ENCODE measurements at places on chromosomes 12 and 14.
A peak's percentile ranks its signal among the peaks of the same experiment; 100 is the strongest.

DNA sequence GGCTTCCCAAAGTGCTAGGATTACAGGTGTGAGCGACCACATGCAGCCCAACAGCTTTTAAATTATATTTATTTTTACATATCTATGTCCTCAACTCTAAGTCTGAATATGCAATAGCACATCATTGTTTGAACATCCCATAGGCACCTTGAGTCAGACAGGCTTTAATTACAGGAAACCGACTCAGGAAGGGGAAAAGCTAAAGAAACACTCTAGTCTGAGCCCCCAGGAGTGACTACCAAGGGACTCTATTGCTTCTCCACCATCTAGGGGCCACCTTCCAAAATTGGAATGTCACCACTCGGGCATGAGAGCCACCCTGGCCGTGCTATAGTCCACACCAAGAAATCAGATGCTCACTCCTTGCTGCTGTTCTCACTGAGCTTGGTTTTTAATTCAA lies 14.0 kb upstream of the MFAP5 start:
- no peak for DNase-seq

GRCh38 chr14:68789821-68790643 lies 2.8 kb downstream of the ZFP36L1 start:
- DNase-seq, result no peak

- no peak for DNase-seq
These were observed 115.4 kb upstream of the BTG1 start for GRCh38 chr12:92261071-92261470.

DNA sequence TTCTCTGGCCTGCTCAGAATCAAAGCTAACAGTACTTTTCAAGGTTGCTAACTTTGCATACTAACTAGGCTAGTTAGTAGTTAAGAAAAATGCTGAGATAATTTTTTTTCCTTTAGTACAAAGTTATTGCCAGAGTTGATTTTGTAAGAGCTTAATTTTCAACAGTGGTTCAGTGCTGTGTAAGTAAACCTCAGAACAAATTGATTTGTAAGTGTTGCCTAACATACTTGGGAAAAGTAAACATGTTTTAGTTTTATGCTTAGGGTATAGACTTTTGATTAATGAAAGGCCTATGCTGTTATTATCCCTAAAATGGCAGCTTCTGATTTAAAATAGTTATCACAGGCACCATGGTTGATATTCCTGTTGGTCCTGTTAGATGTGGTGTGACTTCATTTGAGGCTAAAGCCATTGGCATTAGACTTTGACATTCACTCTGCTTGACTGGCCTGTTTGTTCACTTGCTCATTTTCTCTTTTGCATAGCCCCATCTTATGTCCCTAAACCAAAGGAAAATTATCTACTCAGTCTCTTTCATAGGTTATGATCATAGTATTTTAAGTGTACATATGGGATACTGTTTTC lies 5.2 kb downstream of the CMAS start:
- no peak for DNase-seq

- peak; percentile 33 for DNase-seq
These were observed 73.9 kb downstream of the HSD17B6 start for GRCh38 chr12:56836800-56837663.

- DNase-seq, result no peak
These were observed 44.0 kb upstream of the OAS1 start for GRCh38 chr12:112862636-112863290.

- no peak for DNase-seq
These were observed 132.7 kb downstream of the SLC41A2 start for GRCh38 chr12:104825408-104825807.

GRCh38 chr12:111033281-111034082 lies 113.1 kb upstream of the MYL2 start:
- no peak for DNase-seq

DNA sequence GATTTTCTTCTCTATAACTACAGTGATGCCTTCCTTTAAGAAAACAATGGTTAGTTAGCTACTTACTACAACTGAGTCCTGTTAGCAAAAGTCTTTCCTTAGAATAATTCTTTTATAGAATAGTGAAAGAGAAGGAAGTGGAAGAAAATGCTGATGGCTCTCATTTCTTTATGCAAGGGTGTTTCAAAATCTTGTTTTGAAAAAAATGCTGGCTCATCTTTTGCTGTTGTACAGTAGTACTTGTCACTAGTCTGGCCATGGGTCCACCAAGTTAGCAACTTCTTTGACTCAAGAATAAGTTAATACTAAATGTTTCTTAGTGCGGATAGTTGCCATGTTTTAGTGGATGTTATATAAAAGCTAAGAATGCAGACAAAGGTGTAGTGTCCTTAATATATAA lies 225.4 kb downstream of the PTPRO start:
- DNase-seq, result no peak

DNA sequence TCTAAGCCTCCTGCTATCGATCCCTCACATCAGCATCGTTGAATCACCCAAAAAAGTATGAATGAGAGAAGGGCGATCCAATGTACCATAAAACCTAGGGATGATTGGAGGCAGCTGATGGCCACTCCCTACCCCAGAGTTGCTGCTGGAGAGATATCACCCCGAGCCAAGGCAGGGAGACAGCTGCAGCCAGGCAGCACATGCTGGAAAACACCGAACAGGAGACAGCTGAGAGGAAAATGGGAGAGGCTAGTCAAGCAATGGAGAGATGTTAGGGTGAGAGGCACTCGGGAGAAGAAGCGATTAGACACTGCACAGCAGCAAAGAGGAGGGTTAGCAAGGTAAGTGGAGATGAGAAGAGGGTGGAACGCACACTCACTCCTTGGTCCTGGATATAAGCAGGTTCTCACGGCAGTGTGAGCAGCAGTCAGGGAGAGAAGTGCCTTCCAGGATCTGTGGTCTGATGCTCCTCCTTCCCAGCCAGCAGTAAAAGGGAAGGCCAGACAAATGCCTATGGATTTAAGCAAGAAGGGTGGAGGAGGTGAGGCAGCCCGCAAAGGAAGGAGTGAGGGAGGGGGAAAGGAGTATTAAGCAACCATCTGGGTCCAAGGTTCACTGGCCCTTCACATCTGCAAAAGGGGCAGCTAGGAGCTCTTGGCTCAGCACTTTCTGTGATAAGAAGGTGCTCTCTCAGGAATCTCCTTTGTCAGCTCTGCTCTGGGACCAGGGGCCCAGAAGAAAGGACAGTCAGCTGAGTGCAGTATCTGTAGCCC lies at the start of gene SLC7A7:
Gene SLC7A7 (minus strand): TSS at position 495 of the 773 bp plus-strand sequence. CDS start 2,037 bp downstream, outside the sequence.
- DNase-seq, result no peak

GRCh38 chr12:26271889-26272492 lies 76.6 kb downstream of the SSPN start:
- DNase-seq, result peak; percentile 8

- peak; percentile 20 for DNase-seq
These were observed 12.2 kb downstream of the PTPN11 start for GRCh38 chr12:112430929-112431328.

GRCh38 chr12:50753232-50753769 lies 10.6 kb upstream of the ATF1 start:
- DNase-seq, result no peak

GRCh38 chr14:100285021-100285912 lies 21.0 kb downstream of the SLC25A29 start:
- peak; percentile 74 for DNase-seq

DNA sequence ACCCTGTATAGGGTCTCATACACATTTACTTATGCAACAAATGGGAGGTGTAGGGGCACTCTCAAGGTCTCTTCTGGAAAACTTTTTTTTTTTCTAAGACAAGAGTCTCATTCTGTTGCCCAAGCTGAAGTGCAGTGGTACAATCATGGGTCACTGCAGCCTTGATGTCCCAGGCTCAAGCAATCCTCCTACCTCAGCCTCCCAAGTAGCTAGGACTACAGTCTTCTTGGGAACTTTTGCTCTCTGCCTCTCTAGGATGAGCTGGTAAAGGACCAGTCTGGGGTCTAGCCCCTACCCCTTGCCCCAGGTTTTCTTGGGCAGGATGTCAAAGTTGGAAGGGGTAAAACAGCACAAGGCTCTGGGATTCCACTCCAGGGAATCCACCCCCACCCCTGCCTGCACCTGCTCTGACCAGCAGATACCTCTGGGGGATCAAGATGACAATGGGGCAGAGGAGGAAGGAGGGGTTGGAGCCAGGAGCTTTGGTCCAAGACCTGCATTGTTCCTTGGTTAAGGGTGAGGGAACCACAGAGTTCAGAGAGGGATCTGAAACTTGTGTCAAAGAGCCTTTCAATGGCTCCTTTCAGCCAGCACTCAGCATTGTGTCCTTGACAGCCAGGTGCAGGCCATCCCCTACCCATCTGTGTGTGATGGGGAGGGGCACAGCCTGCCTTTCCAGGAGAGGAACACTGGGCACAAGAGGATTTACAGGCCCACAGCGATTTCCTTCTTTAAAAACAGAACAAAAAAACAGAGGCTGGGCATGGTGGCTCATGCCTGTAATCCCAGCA lies 12.2 kb downstream of the CTDSP2 start:
- DNase-seq, result no peak

- no peak for DNase-seq
These were observed 76.1 kb downstream of the TTC7B start for GRCh38 chr14:90740081-90740480.

GRCh38 chr14:75570797-75571196 lies 7.6 kb upstream of the FLVCR2 start:
- DNase-seq, result no peak

DNA sequence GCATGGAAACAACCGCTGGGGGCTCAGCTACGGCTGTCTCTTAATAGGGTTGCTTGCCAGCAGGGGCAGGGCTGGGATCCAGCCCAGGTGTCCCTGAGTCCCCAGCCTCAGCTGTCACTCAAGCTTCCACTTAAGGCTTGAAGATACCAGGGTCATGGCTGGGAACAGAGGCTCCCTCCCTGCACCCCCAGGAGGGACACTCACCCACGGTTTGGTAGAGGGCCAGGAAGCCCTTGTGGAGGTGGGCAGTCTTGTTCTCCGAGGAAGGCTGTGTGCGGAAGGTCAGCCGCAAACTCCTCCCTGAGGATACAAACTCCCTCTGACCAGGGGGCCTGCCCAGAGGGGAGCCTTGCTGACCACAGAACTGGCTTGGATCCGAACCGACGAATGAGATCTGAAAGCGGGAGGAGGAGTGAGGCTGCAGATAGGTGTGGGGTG lies 7.3 kb downstream of the C1RL start:
- DNase-seq, result no peak

DNA sequence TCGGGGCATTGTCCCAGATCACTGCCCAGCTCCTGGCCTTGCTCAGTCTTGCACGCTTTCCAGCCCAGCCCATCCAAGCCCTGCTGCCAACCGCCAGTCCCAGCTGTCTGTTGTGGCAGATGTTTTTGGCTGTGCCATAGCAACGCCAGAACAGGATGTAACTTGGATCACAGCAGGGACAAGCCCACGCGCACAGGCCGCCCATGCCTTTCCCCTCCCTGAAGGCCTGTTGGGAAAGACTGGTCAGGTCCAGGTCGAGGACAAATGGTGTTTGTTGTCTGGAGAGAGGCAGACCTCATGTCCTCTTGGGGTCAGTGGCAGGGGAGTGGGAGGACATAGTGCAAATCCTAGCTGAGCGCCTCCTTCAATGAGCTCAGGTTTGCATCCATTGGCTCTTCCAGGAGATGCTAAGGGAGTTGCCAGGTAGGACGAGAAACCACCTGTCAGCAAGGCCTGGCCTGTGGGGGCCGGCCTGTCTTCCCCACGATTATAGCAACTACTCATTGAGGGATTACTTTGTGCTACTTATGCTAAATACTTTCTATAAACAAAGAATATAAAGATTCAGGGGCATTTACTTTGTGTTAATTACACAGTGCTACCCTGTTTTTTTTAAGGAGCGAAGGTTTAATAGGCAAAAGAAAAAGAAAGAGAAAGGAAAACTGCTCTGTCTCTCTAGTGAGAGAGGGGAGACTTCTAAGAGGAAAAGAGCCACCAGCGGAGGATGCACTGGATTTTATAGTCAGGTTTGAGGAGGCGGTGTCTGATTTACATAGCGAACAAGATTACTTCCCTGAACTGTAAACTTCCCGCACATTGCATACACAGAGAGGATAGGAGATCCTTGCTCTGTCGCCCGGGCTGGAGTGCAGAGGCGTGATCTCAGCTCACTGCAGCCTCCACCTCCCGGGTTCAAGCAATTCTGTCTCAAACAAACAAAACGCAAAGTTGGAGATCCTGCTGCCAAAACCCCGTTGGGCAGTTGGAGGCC lies 42.8 kb upstream of the CORO1C start:
- no peak for DNase-seq

GRCh38 chr14:75702616-75703261 lies 41.7 kb downstream of the TTLL5 start:
- DNase-seq, result no peak

GRCh38 chr12:54294152-54294952 lies 6.5 kb downstream of the NFE2 start:
- peak; percentile 61 for DNase-seq

DNA sequence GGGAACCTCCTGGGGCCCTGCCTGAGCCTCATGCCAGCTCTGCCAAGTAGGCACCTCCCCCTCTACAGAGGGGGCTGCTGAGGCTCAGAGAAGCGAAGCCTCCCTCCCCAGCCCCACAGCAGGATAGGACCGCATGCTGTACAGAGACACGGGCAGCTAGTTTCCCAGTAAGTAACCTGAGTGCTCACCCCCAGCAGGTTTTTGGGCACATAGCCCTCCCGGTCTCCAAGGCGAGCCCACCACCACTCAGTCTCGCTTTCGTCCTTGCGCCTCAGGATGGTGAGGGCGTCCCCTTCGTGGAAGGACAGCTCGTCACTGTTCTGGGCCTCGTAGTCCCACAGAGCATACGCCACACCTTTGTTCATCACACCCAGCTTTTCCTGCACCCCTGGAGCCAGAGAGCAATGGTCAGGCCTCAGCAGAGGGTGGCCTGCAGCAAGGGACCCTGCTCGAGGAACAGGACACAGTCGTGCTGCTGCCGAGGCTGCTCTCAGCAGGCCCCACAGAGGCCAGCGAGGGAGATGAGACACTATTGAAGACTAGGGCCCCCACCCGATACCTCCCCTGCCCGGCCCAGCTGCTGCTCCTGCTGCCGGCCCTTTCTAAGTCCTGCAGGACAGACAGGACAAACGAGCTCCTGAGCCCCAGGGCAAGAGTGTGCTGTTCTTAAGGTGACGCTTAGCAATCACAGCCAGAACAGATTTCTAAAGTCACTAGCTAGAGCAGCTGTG lies 20.4 kb downstream of the ZFYVE21 start:
- DNase-seq, result no peak

GRCh38 chr12:104695453-104696148 lies 238.9 kb downstream of the CHST11 start:
- DNase-seq, result peak; percentile 81

DNA sequence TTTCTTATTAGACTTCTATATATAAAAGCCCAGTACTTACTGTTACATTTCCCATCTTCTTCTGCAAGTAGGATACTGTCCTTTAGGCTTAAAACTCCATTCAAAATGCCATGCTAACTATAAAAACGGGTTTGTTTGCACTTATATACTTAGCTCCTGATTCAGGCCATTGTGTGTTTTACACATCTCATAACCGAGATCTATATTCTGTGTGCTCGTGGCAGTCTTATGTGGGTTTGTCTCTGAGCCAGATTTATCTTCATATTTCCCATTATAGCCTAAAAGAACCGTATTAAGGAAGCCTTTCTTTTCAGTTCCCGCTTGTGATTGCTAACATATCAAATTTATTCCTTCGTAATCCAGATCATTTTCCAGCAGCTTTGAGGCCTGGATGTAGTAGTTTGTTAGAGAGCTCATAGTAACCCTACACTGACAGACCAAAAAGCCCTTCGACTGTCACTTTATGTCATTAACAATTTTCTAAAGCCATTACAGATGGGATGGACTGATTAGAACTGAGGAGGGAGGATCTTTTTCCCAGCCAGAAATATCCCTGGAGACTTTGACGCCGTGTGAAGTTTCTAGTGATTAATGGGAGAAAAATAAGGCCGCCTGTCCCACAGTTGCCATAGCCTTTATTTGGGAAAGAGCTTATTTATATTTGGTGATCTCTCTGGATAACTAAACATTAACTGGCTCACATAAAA lies 508.5 kb downstream of the FOXG1 start:
- DNase-seq, result no peak

GRCh38 chr12:42565633-42566032 lies 23.9 kb downstream of the PRICKLE1 start:
- DNase-seq, result no peak

Measured in stimulated activated CD4-positive, alpha-beta T cell treated with anti-CD3 and anti-CD28 coated beads, Interleukin-12 subunit alpha, Interleukin-12 subunit beta, amount 100 ng/mL, for 48 hours (primary cell).